ENCODE measurements at places on chromosomes 13 and 19.

GRCh38 chr13:34747507-34747906, 194.6 kb upstream of the NBEA start:
- DNase-seq = no peak

GRCh38 chr13:37383856-37384370, 214.7 kb downstream of the POSTN start:
- no peak for DNase-seq

GRCh38 chr13:37194428-37194861, 89.0 kb upstream of the CSNK1A1L start:
- no peak for DNase-seq

DNA sequence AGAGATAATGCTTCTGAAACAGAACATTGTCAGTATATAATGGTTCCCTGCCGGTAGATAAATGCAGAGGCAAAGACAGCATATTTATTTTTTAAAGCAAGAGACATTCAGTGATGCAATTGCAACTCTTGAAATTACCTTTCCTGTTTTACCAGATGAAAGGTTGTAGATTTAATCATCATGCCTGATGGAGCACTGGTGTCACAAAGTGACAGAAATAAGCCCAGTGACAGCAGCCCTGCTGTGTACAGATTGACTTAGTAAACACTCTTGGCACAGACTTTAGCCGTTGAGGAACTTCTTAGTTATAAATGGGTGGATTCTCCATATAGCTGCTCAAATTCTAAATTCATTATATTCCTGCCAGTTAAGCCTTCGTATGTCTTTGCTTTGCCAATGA, 172.5 kb downstream of the ITGBL1 start:
- no peak for DNase-seq

DNA sequence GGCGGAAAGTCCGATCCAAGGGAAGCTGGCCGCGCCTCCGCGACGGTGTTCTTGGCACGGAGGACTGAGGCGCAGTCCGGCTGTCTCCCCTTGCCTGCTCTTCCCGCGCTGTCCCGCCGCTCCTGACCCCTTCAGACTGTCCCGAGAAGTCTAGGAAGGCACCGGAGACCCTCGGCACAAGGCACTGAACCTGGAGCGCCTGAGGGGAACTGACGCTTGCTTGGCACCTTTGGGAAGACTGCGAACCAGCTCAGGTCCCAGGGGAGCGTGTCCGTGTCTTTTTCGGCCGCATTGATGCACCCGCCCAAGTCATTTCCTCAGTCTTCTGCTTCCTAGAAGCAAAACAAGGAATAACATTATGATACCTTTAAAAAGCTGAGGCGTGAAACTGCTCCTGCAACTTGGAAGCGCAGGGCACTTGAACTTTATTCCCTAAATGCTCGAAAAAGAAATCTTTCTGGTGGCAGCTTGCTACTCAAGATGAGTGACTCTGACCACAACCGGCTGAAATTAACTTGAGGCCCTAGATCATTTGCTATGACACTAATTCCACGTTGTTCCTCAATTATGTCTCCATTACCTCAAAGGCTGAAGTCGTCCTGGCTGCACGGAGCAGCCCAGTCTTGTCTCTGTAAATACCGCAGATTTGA, 735 bp upstream of the FLT1 start:
- no peak for DNase-seq

GRCh38 chr13:75316427-75316826, 165.5 kb downstream of the TBC1D4 start:
- no peak for DNase-seq

- no peak for DNase-seq
Measured at GRCh38 chr19:11530432-11530831, 1.5 kb upstream of the ECSIT start.

Measured in activated T-helper 1 cell treated with anti-CD3 and anti-CD28 coated beads, Interleukin-2, amount 50 U/mL, for 16 hours (primary cell).